ENCODE measurements at places on chromosomes 16 and 17.

DNA sequence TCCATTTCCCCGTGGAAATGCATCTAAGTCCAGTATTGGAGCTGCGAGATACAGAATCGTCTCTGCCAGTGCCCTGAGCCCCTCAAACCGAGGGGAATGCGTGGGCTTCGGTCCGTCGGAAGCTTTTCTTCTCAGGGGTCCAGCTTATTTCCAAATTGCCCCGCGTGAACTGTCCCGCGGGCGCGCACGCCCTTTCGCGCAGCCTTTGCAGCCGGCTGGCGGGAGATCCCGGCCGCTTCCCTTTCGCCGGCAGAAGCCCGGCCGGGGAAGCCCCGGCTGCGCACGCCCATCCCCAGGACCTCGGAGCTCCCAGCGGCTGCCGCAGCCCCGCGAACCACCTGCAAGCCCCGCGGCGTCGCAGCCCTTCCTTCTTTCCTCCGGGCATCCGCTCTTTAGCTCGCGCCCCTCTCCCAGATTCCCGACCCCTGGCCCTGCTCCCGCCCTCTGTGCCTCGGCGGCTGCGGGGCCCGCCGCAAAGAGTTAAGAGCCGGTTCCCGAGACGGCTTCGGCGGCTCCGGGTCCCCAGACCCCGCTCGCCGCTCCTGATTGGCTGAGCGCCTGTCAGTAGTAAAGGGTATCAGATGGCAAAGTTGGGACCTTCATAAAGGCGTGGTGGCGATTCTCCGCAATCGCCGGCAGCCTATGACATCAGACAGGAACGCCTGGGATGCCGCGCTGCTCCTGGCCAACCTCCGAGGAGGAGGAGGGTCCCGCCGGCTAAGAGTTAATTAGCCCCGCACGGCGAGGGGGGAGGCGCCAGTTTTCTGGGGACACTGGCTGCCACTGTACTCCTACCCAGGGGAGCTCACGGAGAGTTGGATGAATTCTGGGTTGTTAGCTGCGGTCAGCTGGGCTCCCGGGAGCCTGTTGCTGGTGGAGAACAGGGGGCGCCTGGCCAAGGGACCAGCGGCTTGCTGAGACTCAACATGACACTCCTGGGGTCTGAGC, at the start of gene MYOCD:
MYOCD (plus strand) TSS at position 628 of the 948 bp plus-strand sequence; CDS start at position 927, 299 bp downstream.
- DNase-seq, result no peak

- DNase-seq, result no peak
These were observed 25.3 kb upstream of the ZNF469 start for GRCh38 chr16:88357317-88358022.

DNA sequence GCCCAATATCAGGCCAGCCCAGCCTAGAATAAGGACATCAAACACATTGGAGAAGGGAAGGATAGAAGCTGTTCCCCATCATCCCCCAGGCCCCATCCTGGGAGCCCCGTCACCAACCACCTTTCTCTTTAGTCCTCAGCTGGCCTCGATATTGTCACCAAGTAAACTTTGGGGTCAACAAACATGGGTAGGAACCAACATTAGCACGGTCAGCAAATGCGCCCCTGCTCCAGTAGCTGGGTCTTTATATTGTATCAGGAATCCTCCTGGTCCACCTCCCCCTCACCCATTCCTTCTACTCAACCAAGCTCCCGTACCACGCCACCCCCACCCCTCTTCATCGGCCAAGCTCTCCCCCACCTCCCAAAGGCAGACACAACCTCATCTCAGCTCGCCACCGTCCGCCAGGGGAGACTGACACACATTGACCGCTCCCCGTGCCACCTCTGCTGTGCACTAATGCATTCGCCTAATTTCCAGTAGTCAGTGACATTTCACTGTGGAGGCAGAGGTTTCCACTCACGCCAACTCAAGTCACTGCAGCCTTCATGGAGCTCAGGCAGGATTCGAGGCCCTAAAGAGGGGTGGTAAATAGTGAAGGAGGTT, 20.7 kb upstream of the CBX2 start:
- DNase-seq, result no peak

- no peak for DNase-seq
These were observed 27.7 kb downstream of the NECAB2 start for GRCh38 chr16:83995754-83996153.

GRCh38 chr17:49707246-49707607, 537 bp downstream of the SLC35B1 start:
- DNase-seq, result peak; percentile 37

- DNase-seq, result no peak
These were observed 16.2 kb upstream of the RMI2 start for GRCh38 chr16:11329071-11329491.

DNA sequence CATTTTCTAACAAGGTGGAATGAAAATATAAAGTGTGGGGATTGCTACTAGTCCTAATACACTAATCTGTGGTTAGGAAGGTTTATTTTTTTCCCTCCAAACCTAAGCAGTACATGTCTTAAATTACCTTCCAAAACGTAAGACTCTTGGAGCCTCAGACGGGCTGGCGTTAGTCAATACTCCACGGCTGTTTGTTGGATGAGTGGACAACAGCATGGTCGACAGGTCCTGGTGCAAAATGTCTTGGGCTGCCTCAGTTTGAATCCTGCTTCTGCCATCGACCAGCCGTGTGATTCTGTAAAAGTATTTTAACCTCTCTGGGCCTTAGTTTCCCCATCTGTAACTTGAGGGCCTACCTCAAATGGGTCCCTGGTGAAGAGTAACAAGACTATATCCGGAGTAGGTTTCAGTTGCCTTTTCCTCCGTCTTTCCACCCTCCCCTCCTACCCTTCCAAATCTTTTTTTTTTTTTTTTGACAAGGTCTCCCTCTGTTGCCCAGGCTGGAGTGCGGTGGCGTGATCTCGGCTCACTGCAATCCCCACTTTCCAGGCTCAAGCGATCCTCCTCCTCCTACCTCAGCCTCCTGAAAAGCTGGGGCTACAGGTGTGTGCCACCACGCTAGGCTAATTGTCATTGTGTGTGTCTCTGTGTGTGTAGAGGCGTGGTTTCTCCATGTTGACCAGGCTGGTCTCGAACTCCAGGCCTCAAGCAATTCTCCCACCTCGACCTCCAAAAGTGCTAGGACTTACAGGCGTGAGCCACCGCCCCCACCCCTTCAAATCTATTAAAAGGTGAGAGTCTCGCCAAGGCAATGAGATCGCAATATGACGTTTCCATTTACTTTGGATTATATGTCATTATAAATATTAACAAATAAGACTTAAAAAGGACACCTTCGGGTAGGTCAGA, 5.8 kb downstream of the SCGB1C2 start:
- DNase-seq, result no peak

- no peak for DNase-seq
These were observed 167.9 kb upstream of the MAF start for GRCh38 chr16:79768276-79768970.

- DNase-seq, result no peak
These were observed 169.8 kb downstream of the AATF start for GRCh38 chr17:37118366-37119137.

- DNase-seq, result no peak
These were observed 27.7 kb downstream of the WWOX start for GRCh38 chr16:78127130-78127529.

DNA sequence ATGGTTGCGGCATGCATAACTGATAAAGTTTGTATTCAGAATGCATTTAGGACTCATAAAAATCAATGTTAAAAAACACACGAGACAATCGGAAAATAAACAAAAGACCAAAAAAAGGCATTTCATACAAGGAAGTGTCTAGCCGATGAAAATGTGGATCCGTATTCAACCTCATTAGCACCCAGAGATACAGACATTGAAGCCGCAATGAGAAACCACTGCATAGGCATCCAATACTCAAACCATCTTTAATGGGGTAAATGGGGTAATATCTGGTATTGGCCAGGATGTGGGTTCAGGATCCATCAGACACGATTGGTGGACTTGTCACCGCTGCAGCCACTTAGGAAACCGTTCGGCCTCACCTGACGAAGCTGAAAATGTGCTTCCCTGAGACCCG, 47.4 kb upstream of the ENPP7 start:
- DNase-seq, result no peak

DNA sequence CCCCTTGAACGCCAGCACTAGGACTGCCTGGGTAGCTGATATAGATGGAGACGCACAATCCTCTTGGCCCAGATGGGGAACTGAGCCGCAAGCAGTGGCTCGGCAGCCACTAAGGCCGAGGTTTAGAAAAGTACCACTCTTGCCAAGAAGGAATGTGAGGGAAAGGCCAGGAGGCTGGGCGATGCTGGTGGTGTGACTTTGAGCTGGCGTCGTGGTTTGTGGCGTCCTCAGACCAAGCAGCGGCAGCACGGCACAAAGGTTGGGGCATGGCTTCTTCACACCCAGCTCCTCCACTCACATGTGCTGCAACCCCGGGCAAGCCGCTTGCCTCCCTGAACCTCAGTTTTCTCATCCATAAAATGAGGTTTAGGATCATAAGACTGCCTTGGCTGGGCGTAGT, 15.6 kb downstream of the DCAKD start:
- DNase-seq, result no peak

DNA sequence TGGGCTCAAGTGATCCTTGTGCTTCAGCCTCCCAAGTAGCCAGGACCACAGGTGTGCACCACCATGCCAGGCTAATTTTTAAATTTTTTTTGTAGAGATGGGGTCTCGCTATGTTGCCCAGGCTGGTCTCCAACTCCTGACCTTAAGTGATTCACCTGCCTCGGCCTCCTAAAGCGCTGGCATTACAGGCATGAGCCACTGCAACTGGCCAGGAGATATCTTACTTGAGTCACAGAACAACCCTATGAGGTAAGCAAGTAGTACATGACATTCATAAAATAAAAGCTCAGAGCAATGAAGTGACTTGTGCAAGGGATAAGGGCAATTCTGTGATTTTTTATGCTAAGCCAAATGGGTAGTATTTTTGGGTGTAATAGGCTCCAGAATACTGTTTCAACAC, 57.3 kb downstream of the CDC27 start:
- DNase-seq, result no peak

GRCh38 chr17:3691617-3692067, 4.3 kb downstream of the P2RX5 start:
- DNase-seq, result no peak

GRCh38 chr16:4460936-4461249, 13.5 kb downstream of the NMRAL1 start:
- DNase-seq, result no peak

DNA sequence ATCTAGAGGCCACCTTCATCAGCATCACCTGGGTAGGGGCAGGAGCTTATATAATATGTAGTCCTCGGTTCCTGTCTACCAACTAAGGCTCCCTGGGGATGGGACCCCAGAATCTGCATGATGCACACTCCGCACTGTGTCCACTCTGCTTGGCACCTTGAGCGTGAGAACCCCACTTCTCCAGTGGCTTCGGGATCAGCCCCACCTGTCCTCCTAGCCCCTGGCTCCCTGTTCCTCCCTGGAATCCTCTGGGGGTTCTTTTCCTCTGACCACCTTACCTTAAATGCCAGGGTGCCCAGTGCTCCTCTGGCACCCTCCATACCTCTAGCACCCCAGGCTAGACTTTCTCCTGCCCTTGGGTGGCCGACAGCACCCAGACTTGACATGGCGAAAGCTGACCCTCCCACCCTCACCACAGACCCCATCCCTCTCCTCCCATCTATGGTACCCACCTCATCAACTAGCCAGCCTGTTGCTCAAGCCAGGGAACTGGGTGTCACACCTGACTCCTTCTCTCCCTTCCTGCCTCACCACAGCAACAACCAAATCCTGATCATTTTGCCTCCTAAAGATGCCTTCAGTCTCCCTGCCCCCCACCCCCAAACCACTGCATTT, 2.8 kb upstream of the NXPH3 start:
- DNase-seq, result no peak

GRCh38 chr17:47884427-47884740, 11.7 kb upstream of the SP2 start:
- DNase-seq, result no peak

GRCh38 chr17:1299552-1300370, 20.3 kb downstream of the TRARG1 start:
- DNase-seq, result no peak

DNA sequence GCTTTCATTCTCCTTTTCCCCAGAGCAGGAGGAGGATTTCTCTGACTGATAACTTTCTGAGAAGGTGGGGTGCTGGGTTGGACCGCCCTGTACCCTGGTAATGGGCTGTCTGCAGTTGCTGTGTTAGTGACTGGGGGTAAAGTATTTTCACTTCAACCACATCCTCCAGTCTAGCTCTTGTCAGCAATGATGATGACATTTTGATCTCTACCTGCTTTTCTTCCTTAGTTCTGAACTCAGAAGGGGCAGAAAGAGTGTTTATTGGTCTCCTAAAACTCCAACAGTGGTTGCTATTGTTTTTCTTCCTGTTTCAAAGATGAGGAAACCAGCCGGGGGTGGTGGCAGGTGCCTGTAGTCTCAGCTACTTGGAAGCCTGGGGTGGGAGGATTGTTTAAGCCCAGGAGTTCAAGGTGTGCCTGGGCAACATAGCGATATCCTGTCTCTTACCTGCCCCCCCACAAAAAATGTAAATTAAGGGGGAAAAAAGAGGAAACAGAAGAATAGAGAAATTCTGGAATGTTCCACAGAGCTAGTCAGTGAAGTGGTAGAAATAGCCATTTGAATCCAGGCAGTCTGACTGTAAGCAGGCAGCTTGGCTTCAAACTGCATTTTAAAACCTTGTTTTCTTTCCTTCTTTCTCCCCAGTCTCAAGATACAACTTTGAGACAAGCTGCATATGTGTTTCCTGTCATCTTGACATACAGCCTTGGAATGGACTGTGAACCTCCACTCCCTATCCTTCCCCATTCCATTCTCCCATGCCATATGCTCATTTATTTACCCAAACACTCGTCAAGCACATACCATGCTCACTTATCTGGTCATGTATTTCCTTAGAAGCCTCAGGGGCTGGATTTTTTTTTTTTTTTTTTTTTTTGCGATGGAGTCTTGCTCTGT, 3.3 kb upstream of the N4BP1 start:
- peak; percentile 41 for DNase-seq

DNA sequence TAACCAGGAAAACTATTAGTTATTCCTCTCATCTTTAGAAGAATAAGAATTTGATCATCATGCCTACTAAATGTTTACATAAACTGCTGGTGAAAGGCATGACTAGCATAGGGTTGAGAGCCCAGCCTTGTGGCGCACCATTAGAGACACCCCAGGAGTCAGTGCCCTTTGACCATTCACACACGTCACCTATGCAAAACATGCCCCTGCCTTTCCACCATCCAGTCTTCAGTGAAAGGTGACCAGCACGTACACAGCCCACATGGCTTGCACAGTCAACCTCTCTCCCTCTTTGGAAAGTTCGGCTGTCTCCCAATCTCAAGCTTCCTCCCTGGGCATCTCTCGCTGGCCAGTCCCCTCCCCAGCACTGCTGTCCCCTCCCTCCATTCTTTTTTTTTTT, 150.3 kb downstream of the ENGASE start:
- no peak for DNase-seq

- DNase-seq, result peak; percentile 18
These were observed at the start of gene RAB11FIP4 for GRCh38 chr17:31391496-31391949. Gene RAB11FIP4, plus strand, starts transcription at chr17:31391675. Its CDS starts 178 bp downstream, at chr17:31391853.

- DNase-seq, result no peak
These were observed 327.6 kb downstream of the CDH13 start for GRCh38 chr16:82954224-82954929.

GRCh38 chr17:8749616-8750015, 5.0 kb upstream of the CCDC42 start:
- no peak for DNase-seq

- no peak for DNase-seq
These were observed 202.2 kb upstream of the CHMP6 start for GRCh38 chr17:80789356-80789902.
